Urinary bladder (tissue), 4 donors: ENCODE measurements at places on chromosomes 16 and 17. TPM values are rescaled to one million over a fixed set of nuclear protein-coding genes. Genes with fewer than 3 reads are reported as not detected.

Gene XYLT1
- 13.4 TPM for total RNA-seq

- no peak for DNase-seq
Observed at GRCh38 chr16:28285649-28286048, 6.7 kb upstream of the SBK1 start.

GRCh38 chr17:42340691-42341127, 47.5 kb downstream of the STAT3 start:
- no peak for DNase-seq

DNA sequence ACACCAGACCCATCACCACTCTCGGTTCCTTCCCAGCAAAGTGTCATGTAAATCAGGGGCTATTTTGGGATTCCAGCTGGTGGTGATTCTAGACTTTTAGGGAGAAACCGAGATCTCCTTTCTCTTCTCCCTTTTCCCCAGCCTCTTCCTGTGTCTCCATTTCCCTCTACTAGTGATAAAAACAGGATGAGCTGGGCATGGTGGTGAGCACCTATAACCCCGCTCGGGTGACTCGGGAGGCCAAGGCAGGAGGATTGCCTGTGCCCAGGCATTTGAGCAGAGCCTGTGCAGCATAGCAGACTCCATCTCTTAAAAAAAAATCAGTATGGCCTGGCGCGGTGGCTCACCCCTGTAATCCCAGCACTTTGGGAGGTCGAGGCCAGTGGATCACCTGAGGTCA, 6.1 kb downstream of the TBX21 start:
- DNase-seq, result no peak

Gene KCNG4
- total RNA-seq, result not detected

Gene PRAC2
- 2.1 TPM for total RNA-seq

DNA sequence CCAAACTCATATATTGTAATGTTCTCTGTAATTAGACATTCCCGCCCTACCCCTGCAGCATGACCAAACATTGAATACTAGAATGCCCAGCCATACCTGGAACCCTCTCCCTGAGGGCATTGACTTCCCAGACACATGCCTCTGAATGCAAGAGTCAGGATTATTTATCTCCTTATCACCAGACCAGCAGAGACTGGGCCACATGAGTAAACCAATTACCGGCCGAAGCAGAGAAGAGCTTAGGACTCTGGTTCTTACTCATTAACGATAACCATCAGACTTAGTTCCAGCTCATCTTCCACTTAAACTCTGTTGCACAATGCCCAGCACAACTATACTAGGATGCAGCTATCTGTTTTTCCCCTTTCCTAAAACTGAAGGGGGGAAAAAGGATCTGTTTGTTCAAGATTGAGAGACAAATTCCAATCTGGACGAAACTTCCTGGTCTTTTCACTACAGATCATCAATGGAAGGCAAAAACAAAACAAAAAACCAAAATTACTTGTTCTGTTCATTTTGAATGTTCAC, 88.2 kb upstream of the CORO6 start:
- DNase-seq, result no peak

DNA sequence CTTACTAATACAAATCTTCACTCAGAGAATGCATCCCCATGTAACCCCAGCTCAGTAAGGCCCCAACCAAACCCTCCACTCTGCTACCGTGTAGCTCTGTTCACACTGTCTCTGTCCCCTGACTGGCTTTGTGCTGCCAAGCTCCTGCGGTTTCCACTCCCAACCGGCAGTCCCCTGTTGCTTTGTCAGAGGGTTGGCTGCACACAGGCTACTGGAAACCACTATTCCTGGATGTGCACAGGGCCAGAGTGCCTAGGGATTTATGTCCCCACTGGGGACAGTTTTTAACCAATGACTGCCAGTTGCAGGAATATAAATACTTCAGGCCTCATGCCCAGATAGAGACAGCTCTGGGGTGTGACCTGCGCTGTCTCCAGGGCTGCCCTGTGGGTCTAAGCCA, 157.1 kb upstream of the C16orf82 start:
- DNase-seq, result no peak

DNA sequence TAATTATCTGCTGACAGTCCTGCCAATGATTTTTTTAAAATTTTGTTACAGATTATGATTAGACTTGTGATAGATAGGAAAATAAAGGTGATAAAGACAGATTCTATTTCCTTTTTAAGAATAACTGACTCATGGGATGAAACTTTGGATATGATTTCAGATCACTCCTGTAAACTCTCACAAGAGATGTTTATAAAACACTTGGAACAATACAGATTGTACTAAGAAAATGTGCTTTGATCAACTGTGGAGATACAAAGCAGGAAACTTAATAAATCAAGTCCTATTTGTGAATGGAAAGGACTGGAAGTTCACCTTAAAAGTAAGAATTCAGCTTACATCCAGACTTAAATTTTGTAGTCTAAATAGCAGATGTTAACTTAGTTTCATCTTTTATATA, 21.4 kb downstream of the MRTFB start:
- DNase-seq, result no peak

GRCh38 chr16:20968765-20969164, 68.2 kb downstream of the LYRM1 start:
- no peak for DNase-seq

Gene PPM1D
- total RNA-seq, result 17.0 TPM

DNA sequence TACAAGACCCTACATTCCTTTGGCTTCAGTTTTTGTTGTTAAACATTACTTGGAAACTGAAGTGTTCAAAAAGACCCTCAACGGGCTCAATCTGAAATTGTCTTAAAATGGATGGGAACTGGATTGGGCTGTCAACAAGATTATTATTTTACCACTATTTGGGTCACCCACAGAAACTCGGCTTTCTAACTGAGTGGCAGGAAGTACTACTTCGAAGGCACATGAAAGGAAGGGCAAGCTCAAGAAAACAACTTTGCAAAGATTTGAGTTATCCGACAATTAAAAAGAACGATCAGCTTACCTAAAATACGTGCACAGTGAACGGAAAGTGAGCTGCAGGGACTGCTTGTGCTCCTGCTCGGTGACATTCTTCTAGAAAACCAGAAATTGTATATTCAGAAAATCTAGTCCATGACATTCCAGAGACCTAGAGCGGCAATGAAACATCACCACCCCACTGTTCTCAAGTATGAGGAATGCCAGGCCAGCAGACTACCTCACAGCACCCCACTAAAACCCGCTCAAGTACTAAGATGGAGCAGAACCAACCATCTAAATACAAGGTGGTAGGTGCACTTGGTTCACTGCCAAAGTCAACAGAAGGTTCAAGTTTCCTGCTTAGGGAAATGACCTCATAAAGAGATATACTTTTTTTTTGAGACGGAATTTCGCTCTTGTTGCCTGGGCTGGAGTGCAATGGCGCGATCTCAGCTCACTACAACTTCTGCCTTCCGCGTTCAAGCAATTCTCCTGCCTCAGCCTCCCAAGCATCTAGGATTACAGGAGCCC, 60.5 kb downstream of the ZZEF1 start:
- DNase-seq, result no peak
